GM23248 (cell line): ENCODE measurements at places on chromosomes 1 and 21. TPM values are rescaled to one million over a fixed set of nuclear protein-coding genes. Genes with fewer than 3 reads are reported as not detected.

DNA sequence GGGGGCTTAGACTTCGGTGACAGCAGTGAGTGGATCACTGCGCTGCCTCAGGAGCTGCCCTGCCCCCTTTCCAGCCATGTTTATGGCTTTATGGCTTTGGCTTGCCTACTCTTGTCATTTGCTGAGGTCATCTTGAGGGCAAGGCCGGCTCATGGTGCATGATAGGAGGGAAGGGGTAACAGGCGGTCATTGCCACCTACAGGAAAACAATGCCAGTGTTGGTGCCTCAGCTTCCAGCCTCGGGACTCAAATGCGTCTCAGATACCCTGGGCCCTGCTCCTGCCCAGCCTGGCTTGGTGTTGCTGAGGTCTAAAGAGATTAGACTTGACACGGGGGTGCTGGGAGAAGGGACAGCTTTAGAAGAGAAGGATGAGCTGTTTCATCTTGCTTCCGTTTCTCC lies 14.5 kb downstream of the KDF1 start:
- DNase-seq, result no peak

GRCh38 chr1:56639211-56639610 lies 5.9 kb upstream of the PRKAA2 start:
- DNase-seq, result peak; percentile 4

DNA sequence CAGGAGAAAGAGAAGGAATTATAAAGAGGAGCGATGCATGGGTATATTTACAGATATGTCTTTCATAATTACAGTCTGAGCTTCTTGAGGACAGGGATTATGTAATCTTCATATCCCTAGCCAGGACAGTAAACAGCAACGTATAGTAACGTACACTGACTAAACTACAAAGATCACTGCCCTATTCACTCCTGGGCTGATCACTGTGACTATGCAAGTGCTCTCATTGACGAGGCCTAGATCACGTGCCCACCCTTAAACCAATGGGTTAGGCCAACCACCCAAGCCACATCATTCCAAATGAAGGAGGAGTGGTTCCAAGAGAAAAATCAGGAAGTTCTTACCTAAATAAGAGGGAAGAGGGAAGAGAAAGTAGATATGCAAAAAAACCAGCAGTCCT lies 18.5 kb downstream of the PIK3R3 start:
- no peak for DNase-seq

GRCh38 chr21:22703521-22703920 lies 1705.3 kb downstream of the NCAM2 start:
- DNase-seq, result no peak

GRCh38 chr1:18653916-18654315 lies 23.3 kb downstream of the PAX7 start:
- no peak for DNase-seq

DNA sequence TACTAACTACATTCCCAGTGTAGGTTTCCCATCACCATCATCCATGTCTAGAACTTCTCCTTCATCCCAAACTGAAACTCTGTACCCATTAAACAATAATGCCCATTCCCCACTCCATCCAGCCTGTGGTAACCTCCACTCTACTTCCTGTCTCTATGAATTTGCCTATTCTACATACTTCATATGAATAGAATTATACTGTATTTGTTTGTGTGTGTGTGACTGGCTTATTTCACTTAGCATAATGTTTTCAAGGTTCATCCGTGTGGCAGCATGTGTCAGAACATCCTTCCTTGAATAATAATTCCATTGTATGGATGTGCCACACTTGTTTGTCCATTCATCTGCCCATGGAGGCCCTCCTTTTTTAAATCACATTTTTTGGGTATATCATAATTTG lies 35.7 kb downstream of the ATP2B4 start:
- no peak for DNase-seq

- DNase-seq, result no peak
Observed at GRCh38 chr1:17149771-17150170, 30.5 kb upstream of the PADI2 start.

DNA sequence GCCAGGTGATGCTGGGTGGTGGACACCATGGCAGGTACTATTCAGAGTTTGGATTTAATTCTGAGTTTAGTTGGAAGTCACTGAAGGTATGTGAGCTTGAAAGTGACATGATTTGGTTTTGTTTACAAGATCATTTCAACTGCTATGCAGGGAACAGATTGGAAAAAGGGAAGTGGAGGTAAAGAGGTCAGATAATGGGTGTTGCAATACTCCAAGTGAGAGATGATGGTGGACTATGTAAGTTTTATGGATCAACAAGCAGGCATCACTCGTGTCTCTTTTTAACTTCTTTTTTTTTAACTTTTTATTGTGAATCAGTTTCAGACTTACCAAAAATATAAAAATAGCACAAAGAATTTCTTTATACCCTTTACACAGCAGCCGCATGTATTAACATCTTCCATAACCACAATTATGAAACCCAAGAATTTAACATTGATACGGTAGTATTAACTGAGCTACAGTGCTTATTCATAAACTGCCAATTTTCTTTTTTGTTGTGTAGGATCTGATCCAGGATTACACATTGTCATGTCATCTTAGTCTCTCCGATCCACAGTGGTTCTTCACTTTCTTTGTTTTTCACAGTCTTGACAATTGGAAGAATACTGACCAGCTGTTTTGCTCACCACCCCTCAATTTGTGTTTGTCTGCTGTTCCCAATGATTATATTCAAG lies 24.9 kb upstream of the NHLH2 start:
- DNase-seq, result peak; percentile 12

Gene CELA3A
- total RNA-seq, result not detected in 2 replicates

Gene C1orf94
- not detected in 2 replicates for total RNA-seq

Gene KRTAP12-2
- not detected in 2 replicates for total RNA-seq

Gene SAMD11
- 40.9 and 68.3 TPM in 2 replicates for total RNA-seq

Gene C4BPA
- not detected in 2 replicates for total RNA-seq
